Head of caudate nucleus (tissue), 42 donors: ENCODE measurements at places on chromosomes 12 and 14.

GRCh38 chr14:70814466-70814865 lies 5.2 kb upstream of the MAP3K9 start:
- no peak for DNase-seq

GRCh38 chr14:36659822-36660735 lies 1.6 kb upstream of the PAX9 start:
- DNase-seq = no peak

GRCh38 chr12:14681190-14681589 lies 15.2 kb downstream of the GUCY2C start:
- DNase-seq = no peak

- DNase-seq = no peak
Measured at GRCh38 chr14:34583525-34583924, 44.0 kb upstream of the EAPP start.

DNA sequence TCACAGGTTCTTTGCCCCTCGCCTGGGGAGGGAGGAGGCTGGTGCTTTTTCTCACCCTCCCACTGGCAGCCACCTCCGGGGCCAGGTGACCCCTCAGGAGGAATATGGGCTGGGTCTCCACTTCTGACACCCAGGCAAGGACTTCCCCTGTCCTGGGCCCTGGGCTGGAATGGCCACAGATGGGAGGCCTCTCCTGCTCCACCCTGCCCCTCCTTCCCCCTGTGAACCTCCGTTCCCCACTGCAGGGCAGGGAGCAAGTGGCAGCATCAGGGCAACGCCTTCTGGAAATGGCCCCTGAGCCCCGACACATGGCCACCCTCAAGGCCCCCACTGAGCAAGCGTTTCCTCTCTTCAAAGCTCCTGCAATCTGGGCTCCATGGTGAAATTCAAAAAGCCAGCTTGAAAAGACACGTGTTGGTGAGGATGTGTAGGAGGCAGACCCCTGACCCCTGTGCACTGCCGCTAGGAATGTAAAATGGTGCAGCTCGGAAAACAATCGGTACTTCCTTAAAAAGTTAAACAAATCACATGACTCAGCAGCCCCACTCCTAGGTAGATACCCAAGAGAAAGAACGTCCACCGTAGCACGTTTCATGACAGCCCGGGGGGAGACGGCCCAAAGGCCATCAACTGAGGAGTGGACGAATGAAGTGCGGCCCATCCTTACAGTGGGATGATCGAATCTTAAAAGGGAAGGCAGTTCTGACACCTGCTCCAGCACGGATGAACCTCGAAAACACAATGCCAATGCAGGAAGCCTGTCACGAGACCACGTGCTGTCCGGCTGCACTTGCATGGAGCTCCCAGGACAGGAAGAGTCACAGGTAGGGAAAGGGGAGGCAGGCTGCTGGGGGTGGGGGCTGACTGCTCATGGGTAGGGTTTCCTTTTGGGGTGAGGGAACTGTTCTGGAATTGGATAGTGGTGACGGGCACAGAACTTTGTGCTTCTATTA lies 11.5 kb downstream of the XRCC3 start:
- DNase-seq = no peak

- DNase-seq = no peak
Measured at GRCh38 chr14:24674204-24674970, 40.4 kb upstream of the GZMB start.

DNA sequence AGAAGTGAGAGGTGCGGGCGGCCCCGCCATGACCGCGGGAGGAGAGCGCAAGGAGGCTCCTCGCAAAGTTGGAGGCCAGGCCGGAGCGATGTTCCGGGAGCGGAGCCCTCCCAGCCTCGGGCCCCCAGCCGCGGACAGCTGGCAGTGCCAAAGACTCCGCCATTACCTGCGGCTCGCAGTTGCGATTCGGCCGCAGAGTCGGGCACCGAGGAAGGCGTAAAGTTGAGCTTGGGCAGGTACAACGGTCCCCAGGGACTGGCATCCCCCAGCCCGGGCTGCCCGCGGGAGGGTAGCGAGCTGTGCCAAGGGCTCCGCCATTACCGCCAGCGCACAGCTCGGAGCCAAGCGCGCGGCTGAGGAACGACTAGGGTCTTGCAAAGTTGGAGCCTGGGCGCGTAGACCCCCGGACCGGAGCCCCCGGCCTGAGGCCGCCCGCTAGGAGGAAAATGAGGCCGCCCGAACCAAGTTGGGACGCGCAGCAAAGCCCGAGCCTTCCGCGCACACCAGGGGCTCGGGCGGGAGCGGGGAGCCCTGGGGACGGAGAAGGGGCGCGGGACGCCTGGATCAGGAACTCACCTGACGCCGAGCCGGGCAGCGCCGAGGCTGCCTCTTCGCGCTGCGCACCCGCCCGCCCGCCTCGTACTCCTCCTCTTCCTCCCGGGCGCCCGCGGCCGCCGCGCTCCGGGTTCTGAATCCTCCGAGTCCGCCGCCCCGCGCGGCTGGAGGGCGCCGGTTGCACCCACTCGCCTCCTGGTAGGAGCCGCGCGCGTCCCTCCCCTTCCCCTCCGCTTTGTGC lies 677 bp downstream of the NOS1 start:
- DNase-seq = peak; percentile 49

DNA sequence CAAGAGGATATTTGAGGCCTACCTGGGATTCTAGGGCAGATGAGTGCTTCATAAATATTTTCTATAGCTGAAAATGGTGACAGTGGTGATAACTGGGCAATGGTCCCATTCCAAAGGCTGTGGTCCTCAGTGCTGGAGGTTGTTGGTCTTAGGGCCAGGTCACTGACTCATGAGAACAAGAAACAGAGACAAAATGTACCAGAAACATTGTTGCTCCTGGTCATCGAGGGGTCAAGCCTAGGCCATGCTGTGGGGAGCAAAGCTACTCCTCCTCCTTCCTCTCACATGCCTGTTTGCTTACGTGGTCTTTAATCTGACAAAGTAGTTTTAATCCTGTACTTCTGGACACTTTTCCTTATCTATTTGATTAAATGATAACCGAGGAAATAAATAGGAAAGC lies 33.8 kb downstream of the ERG28 start:
- no peak for DNase-seq
